Stimulated activated CD8-positive, alpha-beta memory T cell treated with anti-CD3 and anti-CD28 coated beads, Interleukin-4, amount 100 ng/mL, for 1 hour (primary cell): ENCODE measurements at places on chromosomes 5 and 9.

- DNase-seq, result no peak
Observed at GRCh38 chr5:41921166-41921565, 3.9 kb upstream of the FBXO4 start.

GRCh38 chr9:68672215-68672614, 32.8 kb upstream of the PIP5K1B start:
- DNase-seq, result no peak

DNA sequence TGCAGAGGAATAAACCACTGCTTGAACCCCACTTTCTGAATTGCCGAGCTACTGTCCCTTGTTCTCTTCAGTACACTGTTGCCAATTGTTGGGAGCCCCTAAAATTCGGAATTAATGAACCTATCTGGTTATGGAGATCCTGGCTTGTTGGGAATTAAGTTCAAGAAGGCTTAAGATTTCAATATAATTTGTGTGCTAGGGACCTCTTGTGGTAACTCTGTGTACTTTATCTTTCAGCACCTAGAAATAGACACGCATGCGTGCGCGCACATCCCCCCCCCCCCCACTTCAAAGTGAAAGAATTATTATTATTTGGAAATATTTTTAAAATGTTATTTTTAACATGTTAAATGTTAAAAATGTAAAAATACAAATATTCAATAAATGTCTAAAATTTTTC, 53.3 kb upstream of the FAM169A start:
- DNase-seq, result no peak

- no peak for DNase-seq
Observed at GRCh38 chr9:79490657-79491248, 81.0 kb upstream of the TLE4 start.

DNA sequence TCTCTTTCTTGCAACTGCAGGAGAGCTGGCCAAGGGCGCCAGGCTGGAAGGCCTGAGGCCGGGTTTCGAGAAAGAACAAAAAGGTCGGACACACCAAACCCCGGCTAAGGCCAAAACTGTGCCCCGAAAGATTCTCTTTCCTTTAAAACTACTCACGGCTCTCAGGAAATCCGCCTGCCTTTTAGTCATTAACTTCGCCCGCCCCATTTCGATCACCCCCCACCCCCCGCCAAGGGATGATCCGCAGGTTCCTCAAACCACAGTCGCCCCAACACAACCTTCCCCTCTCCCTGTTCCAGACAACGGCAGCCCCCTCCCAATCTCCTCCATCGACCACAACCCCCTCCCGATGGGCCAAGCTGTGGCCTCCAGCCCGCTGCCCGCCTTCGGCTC, 536 bp downstream of the FEM1C start:
- DNase-seq, result peak; percentile 10

GRCh38 chr9:107462691-107463090, 26.9 kb downstream of the KLF4 start:
- DNase-seq, result no peak

GRCh38 chr5:89842531-89842930, 567.0 kb downstream of the CETN3 start:
- DNase-seq, result no peak

- no peak for DNase-seq
Observed at GRCh38 chr9:136367296-136368145, 4.0 kb upstream of the DNLZ start.

DNA sequence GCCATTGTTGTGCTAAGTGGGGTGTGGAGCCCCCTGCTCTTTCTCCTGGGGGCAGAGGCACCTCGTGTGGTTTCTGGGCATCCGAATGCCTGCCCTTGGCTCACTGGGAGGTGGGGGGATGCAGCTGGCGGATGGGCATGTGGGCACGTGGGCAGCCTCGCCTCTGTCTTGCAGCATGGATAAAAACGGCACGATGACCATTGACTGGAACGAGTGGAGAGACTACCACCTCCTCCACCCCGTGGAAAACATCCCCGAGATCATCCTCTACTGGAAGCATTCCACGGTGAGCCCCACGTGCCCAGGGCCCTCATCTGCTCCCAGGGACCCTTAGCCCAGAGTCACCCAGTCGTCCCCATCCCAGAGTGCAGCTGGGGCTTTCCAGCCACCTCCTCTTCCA, 25.3 kb downstream of the PTGES2 start:
- DNase-seq, result no peak

DNA sequence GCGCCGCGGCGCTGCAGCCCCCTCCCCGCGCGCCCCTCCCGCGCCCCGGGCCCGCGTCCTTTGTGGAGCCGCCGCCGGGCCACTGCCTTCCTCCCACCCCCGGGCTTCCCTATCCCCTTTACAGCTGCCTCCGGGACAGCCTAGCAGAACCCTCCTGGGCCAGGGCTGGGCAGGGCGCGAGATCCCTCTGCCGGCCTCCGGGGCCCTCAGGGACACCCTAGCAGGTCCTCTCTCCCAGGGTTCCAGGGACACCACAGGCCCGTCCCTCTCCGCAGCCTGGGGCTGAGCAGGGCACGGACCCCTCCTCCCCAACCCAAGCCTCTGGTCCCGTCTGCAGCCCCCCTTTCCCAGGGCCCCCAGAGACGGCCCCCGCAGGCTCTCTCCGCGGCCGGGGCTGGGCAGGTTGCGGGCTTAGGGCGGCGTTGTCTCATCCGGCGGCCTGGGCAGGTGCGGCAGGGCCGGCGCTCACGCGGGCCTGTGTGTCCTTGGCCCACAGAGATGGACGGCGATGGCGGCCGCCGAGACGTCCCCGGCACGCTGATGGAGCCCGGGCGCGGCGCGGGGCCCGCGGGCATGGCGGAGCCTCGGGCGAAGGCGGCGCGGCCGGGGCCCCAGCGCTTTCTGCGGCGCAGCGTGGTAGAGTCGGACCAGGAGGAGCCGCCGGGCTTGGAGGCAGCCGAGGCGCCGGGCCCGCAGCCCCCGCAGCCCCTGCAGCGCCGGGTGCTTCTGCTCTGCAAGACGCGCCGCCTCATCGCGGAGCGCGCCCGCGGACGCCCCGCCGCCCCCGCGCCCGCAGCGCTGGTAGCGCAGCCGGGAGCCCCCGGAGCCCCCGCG, 710 bp downstream of the WNK2 start:
- no peak for DNase-seq
